ENCODE measurements at places on chromosomes 5 and 9.
A peak's percentile ranks its signal among the peaks of the same experiment; 100 is the strongest.

DNA sequence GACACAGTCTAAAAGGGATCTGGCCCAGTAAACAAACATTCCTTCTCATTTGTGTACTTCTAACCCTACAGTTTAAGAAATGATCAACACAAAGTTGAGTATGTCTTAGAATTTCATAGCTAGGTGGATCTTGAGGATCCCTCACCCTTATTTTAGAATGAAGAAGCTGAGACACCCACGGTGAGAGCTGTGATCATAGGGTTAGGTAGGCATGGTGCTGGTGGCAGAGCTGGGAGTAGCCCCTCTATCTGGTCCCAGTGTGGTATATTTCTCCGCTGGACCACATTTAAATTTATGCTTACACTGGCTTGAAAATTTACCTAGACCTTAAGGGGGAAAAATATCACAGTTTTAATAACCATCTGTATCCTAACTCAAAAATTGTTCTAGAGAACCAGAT lies 39.8 kb downstream of the UGCG start:
- DNase-seq = no peak

- DNase-seq = peak; percentile 100
Measured at GRCh38 chr5:178126556-178126955, 4.3 kb upstream of the RMND5B start.

DNA sequence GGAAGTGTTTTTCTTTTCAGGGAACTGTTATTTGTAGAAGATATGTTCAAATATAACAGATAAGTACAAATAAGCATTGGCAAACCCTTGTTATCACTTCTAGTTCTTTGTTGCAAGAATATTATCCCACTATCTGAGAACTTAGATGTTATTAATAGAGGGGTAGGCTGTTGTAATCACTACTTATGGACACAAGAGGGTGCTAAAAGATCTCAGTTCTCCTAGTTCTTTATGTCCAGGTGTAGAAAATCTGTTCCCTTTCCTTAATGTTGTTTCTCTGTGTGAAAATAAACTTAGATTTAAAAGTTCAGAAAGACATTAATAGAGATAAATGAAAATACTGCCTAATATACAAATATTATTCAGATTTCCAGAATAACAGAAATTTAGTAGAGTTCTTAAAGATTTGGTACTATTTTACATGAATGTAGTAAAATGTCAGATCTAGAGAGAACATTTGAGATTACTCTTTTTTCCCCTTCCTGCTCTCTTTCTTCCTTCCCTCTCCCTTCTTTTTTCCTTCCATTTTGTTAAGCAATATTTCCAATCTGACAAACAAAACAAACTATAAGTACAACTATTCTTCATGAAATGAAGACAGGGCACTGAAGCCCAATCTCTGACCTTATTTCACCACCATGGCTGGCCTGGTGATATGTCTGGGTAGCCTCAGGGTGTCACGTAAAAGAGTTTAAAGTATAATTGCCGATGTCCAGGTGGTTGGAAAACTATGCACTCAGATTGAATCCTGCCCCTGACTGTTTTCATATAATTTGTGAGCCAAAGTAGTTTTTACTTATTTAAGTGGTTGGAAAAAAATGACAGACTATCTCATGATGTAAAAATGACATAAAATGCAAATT lies 43.6 kb upstream of the C5orf46 start:
- DNase-seq = no peak

- DNase-seq = no peak
Measured at GRCh38 chr5:65987982-65988381, 61.6 kb downstream of the ERBIN start.

DNA sequence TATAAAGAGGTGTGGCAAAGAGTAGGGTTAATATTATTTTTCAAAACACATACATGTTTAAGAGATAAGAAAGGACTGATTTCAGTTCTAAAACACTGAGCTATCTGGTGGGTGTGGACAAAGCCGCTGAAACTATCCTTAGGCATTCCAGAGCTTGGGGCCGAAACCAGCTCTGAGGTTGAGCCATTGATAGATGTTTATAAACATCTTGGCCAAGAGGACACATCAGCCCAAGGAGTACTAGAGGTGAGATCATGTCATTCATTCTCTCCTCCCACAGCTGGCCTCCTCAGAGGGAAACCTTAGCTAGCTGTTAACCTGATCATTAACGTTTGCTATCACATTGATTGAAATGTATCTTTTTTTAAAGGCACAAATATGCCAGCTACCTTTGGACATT lies 89.9 kb downstream of the NLN start:
- DNase-seq = no peak

DNA sequence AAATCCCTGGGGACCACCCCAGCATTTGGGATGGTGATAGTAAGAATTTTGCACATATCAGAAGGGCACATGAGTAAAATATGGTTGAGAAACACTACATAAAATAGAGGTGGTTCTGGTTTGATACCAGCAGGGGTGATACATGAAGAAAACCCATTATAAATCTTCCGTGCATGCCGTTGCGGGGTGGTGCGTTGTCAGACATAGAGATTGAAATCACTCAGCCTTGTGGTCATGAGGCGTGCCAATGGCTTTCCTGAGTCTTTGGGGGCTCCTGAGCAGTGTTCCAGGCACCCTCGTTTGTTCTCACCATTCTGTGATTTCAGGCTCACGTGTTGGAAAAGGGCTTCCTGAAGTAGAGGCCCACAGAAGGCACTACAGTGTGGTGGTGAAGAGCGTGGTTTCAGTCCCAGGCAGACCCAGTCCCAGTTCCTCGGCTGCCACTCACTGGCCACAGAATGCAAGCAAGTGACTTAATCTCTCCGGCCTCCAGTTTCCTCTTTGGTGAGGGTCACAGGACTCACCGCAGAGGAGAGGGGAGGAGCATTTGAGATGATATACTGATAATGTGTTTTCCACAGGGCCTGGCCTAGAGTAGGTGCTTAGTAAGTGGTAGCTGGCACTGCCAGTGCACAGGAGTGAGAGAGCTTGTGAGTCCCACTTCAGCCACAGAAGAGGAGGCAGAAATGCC lies 20.5 kb upstream of the GLRX start:
- no peak for DNase-seq

- no peak for DNase-seq
Measured at GRCh38 chr9:128175726-128176125, 15.6 kb downstream of the CIZ1 start.

DNA sequence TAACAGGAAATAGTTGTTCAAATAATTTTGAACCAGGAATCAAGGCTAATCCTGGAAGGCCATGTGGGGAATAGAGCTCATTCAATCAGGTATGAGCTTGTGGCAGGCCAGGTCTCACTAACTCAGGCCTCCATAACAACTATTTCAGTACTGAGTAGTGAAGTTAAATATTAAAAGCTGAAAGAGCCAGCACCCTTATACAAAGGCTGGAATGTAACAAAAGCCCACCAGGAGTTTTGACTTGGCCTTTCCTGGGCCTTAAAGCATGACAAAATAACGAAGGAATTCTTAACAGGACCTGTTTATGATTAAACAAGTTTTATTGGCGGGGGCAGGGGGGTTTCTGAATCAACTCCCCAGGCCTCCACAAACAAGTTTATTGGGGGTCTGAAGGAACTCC lies 1146.7 kb downstream of the CDH9 start:
- DNase-seq = no peak

- no peak for DNase-seq
Measured at GRCh38 chr5:115079924-115080623, 89.6 kb downstream of the TRIM36 start.

DNA sequence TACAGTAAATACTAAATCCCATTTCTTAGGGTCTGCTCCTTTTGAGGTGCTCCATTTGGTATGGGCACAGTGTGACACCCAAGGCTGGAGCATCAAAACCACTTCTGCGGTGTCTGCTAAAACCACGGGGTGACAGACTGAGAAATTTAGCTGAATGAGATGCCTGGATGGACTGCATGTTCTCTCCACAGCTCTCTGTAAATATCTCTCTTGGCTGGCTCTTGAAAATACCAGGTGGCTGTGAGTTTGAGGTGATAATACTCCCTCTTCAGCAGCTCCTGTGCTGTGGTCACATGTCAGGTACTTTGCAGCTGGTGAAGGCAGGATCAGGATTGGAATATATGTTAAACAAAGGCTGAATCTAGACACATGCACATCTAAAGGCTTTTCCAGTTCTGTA lies 93.7 kb upstream of the SIMC1 start:
- no peak for DNase-seq

- DNase-seq = no peak
Measured at GRCh38 chr5:9241479-9242305, 304.2 kb downstream of the SEMA5A start.

- DNase-seq = no peak
Measured at GRCh38 chr5:76831110-76831452, 12.3 kb downstream of the F2RL1 start.

- no peak for DNase-seq
Measured at GRCh38 chr5:166904571-166904970, 1386.9 kb upstream of the WWC1 start.

DNA sequence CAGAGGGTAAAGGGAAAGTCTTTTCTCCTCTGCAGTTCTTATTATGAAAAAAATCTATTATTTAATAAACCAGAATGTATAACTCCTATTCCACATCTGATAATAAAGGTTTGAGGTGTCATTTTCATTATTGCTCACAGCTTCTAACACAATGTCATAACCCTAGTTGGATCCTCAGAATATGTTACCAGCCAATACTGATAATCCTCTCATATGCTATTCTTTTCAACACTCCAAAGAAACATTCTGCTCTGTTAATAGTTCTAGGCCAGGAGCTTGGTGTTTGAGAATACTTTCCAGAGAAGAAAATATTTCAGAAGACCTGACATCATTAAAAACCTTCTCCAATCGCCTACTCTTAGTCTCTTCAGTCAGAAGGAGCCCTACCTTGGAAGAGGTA lies 127.1 kb downstream of the PIK3R1 start:
- DNase-seq = no peak

DNA sequence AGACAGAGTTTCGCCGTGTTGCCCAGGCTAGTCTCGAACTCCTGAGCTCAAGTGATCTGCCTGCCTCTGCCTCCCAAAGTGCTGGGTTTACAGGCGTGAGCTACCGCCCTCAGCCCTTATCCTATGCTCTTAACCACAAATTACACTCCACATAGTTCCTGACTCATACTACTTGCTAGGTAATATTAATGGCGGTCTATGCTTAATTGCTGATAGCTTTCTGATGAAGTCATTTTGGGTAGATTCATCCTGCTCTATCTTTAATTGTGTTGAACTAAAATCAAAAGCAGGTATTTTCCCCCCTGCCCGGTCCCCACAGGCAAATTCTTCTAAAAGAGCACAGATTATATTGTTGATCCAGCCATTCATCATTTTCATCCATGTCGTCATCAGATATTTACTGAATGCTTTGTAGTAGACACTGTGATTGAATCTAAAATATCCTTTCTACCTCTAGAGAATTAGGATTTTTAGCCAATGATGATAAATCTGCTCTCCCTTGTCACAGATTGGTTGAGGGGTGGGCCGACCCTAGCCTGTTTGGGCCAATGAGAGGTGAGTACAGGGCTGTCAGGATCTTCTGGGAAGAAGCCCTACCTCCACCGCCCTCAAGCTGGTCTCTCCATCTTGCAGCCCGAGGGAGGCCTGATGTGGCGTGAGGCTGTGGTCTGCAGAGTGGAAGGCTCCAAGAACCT lies 144.8 kb downstream of the NR3C1 start:
- DNase-seq = no peak

DNA sequence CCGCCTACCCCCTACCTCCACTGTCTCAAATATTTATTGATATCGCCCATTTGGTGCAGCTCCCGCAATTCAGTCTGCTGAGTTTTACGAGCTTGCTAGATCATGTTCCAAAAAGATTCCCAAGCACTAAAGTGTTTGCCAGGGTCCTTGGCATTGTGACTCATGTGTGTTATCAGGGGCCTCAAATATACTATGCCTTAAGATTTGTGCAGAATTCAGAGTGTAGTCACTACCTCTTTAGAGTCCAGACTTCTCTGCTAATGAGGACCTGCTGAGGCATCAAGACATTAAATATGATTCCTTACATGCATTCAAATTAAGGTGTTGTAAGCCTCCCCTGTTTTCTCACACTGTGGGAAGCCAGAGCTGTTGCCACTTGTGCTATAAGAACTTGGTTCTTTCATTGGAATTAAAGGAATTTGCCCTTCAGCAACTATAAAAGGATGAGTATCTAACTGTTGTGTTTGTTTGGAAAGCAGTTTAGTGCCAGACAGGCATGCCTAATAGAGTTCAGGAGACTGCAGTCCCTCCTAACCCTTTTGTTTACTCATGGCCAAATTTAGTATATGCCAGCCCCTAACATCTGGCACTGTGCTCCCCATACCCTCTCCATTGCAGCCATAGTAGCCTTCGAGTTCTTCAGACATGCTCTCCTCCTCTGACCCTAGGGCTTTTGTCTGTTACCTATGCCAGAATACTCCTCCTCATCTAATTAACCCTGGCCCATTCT lies 316.4 kb downstream of the NR3C1 start:
- no peak for DNase-seq

DNA sequence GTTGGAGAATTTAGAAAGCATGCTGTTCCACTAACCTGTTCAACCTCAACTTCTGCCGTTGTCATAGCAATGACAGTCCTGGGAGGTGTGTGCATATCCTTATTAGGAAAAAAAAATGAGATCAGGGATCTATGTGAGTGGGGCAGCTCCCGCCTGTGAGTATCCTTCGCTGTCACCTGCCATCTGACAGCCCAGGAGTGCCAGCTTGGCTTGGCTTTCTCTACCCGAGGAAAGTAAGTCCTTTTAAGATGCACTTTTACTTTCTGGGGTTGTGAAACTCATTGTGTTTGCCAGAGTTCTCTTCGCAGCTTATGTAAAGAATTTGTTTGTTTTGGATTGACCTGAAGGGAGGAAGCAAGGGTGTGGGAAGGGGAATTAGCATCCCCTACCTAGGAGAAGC lies 21.8 kb downstream of the PCDHAC2 start:
- DNase-seq = no peak

GRCh38 chr5:59474324-59474723 lies 419.2 kb downstream of the PDE4D start:
- DNase-seq = no peak

GRCh38 chr5:147685993-147686392 lies 96.5 kb downstream of the JAKMIP2 start:
- no peak for DNase-seq

- no peak for DNase-seq
Measured at GRCh38 chr9:35091536-35091935, 4.9 kb downstream of the PIGO start.

DNA sequence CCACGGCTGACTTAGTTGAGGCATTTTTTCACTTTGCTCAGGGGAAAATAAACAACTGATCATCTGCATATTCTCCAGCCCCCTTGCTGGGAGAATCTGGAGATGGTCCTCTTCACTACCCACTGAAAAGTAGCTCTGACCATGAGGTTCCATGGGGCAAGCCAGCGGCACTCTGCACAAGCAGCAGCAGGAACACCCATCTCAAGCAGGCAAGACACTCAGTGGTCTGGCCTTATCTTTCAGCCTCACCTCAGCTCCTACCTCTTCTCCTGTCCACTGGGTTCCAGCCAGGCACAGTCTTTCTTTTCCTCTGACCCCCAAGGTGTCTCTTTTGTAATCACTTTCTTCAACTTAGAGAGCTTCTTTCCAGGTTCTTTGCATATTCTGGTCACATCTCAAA lies 280.8 kb upstream of the GRIA1 start:
- DNase-seq = no peak

DNA sequence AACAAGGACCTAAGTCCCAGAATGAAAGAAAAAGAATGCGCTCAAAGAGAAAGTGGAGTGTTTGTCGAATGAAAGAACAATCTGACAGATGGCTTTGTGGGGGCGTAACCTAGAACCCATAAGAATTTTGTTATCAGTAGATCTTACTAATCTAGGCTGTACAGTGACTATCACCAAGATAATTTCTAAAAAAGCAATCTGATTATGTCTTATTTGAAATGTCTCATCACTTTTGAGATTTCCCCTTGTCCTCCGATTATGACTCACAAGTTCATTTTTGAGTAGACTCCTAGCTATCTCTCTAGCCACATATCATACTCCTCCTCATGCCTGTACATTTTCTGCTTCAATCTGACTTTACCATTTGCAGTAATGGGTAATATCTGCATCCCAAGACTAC lies 135.6 kb upstream of the SMARCA2 start:
- no peak for DNase-seq

Data from iPS DF 19.7 (cell line).